ENCODE measurements at places on chromosomes 3 and 15.
A peak's percentile ranks its signal among the peaks of the same experiment; 100 is the strongest.

DNA sequence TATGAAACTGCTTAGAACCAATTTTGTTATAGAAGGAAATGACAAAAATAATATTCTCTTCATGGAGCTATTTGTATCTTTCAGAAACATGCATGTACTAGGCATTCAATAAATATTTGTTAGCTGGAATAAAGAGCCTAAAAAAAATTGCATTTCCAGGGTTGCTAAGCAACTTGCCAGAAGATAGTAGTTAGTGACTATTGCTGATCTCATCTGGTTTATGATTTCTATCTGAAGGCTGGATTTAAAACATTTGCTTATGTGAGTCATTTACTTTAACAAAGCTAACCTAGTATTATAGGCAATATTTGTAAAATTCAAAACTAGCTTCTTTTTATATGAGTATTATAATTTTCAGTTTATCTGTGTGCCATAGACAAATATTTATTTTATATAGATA, 78.3 kb downstream of the NAALADL2 start:
- DNase-seq = peak; percentile 74

DNA sequence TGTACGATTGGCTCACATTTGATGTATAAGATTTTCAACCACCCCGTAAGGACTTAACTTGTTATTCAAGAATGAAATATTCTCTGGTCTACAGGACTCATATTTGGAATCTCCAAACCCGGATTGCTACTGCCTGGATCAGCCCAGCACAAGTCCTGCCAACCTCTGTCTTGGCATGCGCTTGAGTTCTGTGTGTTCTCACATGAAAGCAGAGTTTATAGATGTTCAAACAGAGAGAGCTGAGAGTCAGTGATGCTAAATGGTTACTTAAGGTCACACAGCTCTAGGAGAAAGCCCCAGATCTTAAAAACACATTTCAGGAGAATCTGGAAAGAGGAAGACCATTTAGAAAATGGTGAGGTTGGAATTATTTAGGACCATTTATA, 268.0 kb upstream of the TBL1XR1 start:
- DNase-seq = no peak

- no peak for DNase-seq
These were observed 13.8 kb downstream of the ZIC4 start for GRCh38 chr3:147392625-147392946.

DNA sequence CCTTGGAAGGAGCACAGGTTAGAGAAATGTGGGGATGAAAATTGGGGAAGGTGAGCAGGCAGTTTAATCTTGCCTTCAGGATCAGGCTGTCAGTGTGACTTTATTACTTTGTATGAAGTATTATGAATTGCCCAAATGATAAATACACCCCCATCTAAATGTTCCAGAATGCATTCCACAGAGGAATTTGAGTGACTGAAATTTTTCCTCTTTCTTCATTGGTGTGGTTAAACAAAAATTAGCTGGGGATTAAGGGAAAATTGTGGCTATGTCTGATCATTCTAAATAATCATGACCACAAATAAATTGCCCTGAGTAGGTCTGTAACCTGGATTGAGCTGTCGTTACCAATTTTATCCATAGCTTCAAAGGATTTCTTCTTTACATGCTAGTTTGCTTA, 33.5 kb downstream of the FAM98B start:
- DNase-seq = peak; percentile 38

GRCh38 chr3:28386049-28386448, 37.4 kb upstream of the AZI2 start:
- DNase-seq = no peak

- DNase-seq = no peak
These were observed 11.0 kb upstream of the PLXNA1 start for GRCh38 chr3:126971891-126972351.

- no peak for DNase-seq
These were observed 34.7 kb downstream of the FOXP1 start for GRCh38 chr3:71548705-71549384.

- DNase-seq = no peak
These were observed 78.4 kb upstream of the RORA start for GRCh38 chr15:61307474-61307873.

DNA sequence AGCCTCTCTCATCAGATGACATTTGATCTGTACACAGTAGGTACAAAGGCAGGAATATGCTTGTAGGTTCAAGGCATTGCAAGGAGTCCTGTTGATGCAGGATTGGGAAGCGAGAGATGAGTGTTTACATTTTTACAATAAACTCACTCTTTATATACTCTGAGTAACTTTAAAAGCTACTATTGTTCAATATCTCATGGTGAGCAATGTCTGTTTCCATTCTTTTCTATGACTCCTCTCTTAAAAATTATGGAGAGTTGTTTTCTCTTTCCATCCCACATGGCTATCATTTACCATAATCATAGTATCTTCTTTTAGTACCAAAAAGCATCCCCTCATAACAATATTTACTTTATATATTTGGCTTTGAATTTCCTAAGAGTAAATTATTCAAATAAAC, 314.0 kb upstream of the CDIN1 start:
- no peak for DNase-seq

DNA sequence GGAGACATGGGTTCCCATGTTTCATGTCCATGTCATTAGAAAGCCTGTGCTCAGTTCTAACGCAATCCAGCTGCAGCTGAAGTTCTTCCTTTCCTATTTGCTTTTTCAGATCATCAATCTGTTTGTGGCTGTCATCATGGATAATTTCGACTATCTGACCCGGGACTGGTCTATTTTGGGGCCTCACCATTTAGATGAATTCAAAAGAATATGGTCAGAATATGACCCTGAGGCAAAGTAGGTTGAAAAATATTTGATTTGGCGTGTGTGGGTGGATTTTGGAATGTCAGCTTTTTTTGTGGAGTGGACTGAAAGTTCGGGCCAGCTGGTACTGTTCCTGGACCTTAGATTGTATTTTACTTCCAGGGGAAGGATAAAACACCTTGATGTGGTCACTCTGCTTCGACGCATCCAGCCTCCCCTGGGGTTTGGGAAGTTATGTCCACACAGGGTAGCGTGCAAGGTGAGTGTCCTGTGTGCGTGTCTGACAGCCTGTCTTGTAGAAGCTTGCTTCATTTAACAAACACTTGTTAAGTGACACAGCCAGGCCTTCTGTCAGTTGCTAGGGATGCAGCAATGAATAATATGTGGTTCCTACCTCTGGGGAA, 69.6 kb downstream of the CHDH start:
- DNase-seq = peak; percentile 63

GRCh38 chr3:10563396-10563795, 58.0 kb upstream of the ATP2B2 start:
- DNase-seq = no peak

DNA sequence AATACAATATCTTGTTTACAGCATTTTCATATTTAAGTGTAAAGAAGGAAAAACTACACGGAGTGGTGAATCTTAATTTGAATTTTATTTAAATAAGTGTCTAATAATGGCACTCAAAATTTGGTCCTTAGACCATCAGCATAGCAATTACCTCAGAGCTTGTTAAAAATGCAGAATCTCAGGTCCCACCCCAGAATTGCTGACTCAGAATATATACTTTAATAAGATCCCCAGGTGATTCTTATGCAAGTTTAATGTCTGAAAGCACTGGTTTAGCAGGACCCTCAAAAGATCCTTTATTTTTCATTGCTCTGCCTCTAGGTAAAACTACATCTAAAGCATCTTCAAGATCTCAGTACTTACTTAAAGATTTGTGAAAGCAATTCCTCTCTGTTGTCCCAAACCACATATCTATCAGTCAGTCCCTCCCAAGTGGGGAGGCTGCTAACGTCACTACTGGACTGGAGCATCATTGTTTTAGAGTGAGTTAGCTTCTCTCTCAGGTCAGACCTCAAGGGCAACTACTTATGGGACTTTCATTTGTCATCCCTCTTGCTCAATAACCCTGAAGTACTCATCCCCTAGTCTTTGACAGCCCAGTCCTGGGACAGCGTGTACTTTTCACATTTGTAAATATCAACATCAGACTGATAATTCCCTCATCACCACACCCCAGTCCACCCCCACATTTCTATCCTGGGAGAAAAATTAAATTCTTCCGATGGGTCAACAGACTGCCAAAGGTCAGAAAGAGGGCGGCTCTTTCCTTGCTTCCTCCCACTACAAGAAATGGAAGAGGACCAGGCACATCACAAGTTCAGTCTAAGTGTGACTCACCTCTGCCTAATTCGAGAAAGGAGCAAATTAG, 76.7 kb downstream of the CBLB start:
- DNase-seq = peak; percentile 95

DNA sequence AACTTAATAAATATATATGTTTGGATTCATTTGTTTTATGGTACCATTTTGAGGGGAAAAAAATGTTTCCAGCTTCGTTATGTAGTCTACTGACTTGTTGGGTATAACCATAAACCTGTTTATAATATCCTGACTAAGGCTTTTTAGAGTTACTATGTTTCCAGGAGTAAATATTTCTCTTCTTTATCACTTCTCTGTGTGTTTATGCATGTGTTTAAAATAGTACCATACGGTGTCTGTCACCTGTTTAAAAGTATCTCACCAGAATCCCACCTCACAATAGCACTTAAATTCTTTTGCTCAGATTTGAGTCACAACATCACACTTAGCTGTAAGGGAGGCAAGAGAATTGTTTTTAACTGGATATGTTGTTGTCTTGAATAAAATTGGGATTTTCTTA, 15.1 kb downstream of the LACTB start:
- no peak for DNase-seq

- no peak for DNase-seq
These were observed 451.7 kb downstream of the PYDC2 start for GRCh38 chr3:191912616-191913204.

- DNase-seq = peak; percentile 75
These were observed 46.3 kb downstream of the GABRG3 start for GRCh38 chr15:27017168-27017809.

- peak; percentile 36 for DNase-seq
These were observed at the start of gene PCSK6 for GRCh38 chr15:101489599-101490407. PCSK6 (minus strand) TSS chr15:101489707; CDS start chr15:101489670, 37 bp downstream.

GRCh38 chr3:25831578-25831977, 41.7 kb downstream of the OXSM start:
- DNase-seq = peak; percentile 15

DNA sequence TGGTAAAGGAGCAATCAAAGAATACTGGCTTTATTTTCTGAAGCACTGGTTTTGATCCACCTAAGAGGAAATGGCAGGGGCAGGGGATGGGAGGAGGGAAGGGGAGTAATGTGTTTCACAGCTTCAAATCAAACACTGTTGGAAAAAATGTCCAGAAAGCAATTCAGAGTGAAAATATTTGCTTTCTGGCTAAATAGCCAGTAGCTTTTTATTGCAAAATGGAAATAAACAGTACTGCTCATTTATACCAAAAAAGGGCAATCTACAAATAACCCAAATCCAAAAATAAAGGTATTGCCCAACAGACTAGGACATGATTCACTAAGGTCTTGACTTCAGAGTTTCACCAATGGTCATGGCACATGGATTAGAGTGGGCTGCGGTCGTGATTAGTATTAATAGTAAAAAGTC, 279.3 kb upstream of the THBS1 start:
- peak; percentile 81 for DNase-seq

DNA sequence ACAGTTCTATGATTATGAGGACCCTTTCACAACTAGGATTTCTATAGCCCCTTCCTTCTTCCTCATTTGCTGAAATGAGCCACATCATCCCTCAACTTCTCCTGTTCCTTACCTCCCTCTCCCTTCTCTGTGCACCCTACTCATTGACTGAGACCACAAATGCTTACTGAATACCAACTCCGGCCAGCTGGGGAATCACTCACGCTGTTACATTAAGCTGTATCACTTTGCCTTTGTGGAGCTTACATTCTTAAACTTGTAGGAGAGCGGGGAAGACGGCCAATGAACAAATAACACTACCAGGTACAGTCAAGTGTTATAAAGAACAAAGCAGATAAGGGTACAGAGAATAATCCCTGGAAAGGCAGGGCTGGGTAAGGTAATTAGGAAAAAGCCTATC, 5.7 kb downstream of the SUCLG2 start:
- peak; percentile 44 for DNase-seq

DNA sequence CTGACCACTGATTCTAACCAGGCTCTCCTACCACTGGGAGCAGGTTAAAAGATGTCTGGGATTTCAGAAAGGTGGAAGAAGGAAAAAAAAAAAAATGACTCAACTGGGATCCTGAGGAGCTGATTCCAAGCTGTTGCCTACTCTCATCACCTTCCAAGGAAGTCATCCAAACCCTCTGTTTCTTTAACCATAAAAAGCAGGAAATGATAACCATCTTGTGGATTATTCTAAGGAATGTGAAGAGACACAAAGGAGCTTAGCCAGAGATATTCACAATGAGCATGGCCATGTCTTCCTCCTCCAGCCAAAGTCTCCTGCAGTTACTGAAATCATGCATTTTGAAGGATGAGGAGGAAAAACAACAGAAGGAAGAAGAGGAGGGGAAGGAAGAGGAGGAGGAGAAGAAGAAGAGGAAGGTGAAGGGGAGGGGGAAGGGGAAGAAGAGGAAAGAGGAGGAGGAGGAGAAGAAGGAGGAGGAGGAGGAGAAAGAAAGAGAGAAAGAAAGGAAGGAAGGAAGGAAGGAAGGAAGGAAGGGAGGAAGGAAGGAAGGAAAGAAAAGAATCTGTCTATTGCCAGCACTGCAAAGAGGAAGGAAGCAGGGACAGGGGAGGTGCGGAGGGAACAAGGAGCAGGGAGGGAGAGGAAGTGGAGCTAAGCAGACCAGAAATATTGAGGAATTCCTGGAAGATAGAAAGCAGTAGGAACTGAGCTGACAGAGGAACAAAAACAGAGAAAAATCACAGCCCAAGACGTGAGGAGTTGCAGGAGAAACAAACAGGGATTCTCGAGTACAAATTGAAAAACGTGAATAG, 229.2 kb downstream of the UACA start:
- peak; percentile 77 for DNase-seq

DNA sequence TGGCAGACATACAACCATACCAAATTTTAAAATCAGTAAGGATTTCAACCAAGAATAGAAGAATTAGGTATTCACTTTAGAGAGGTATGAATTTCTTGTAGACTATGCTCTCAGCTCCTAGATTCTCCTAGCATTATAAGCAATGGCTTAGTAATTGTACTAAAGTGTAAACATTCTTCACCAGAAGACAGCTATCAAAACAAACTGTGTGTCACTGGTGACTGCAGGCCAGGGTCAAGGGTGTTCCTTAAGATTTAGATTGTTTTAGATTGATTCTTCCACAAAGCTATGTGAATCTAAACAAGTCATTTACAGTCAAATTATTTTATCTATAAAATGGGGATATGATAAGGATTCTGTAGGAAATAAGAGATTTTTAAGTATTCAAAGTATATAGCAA, 23.1 kb upstream of the GP5 start:
- DNase-seq = peak; percentile 16

GRCh38 chr15:76163457-76164295, 103.9 kb downstream of the TMEM266 start:
- DNase-seq = peak; percentile 31

- DNase-seq = peak; percentile 10
These were observed 53.4 kb downstream of the OXSM start for GRCh38 chr3:25843332-25843731.

Measured in fibroblast of skin of right biceps (primary cell).